ENCODE measurements at places on chromosomes 16 and 17.

- DNase-seq, result no peak
Observed at GRCh38 chr17:17783825-17784656, 52.7 kb downstream of the SREBF1 start.

GRCh38 chr17:62064791-62065563, at the start of gene MED13:
Gene MED13 (minus strand): TSS chr17:62065278. CDS start chr17:62065205, 73 bp downstream.
- DNase-seq, result peak; percentile 85

DNA sequence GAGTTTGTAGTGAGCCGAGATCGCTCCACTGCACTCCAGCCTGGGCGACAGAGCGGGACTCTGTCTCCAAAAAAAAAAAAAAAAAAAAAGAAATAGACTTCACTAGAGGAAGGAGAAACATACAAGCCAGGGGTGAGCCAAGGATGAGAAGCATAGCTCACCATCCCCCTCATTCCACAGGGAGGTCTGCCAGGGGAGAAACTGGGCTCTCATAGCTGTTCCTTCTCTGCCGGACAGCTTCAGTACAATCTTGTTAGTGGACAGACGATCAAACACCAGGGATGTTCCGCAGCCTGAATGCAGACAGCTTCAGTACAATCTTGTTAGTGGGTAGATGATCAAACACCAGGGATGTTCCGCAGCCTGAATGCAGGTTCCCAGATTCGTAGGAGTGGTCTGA, 509.6 kb downstream of the CDH13 start:
- no peak for DNase-seq

DNA sequence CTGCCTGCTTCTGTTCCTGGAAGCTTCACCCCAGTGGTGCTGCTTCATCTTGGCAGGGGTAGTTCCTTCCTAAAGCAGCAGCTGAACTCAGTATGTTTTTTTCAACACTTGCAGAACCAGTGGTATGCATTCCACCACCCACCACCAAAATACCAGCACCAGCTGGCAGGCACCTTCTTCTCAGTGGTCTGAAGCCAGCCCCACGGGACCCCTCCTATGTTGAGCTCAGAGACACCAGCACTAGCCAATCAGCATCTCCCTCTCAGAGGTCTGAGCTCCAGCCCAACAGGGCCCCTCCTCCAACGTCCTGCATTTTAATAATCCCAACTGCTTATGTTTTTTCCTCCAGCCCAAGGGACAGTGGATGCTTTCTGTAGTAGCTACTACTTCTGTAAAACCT, 299.6 kb upstream of the CCL2 start:
- DNase-seq, result no peak

All from coronary artery (tissue), 2 donors.